Stimulated activated naive CD4-positive, alpha-beta T cell treated with Interleukin-2 at 50 U/mL for 16 hours (primary cell): ENCODE measurements at places on chromosomes 1 and 21.

GRCh38 chr1:27179379-27179778 lies 24.5 kb upstream of the SLC9A1 start:
- no peak for DNase-seq

GRCh38 chr1:201348211-201348566 lies 29.3 kb downstream of the TNNT2 start:
- no peak for DNase-seq

GRCh38 chr1:3405974-3406867 lies 48.2 kb upstream of the ARHGEF16 start:
- no peak for DNase-seq

DNA sequence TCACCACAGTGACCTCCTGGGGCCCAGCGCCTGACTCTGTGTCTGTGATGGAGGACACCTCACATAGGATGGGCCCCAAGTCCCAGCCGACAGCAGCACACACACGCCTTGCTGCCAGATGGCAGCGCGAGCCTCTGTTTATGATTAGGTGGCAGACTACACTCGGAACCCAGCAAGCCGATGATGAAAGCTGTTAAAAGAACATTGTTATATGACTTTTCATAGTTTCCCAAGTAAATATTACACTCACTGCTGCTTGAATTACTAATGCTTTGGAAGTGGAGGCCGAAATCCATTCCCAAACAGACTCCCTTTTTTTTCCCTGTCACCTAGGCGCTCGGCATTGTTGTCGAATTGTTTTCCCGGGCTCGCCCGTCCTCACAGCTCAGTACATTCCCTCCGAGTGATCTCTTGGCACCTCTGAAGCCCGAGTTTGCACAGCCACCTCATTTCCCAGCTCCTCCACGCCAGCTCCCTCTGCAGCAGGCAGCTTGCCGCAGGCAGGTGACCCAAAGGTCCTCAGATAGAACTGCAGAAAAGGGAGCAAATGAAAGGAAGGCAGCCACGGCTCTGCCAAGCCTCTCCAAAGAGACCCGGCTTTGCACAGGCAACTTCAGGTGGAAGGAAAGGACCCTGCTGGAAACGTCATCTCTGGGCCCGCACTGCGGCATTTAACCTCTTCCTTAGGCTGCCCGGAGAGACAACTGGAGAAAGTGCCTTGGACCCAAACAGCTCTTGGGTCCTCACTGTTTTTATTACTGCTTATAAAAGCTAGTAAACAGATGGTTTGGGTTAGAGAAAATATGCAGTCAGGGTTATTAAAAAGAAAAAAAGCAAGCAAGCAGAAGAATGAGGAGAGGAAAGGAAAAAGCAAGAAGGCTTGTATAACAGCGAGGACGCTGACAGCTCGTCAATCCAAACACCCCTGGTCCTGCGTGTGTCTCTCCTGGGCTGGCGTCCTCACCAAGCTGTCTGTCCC lies 72.2 kb upstream of the SLC25A33 start:
- no peak for DNase-seq

DNA sequence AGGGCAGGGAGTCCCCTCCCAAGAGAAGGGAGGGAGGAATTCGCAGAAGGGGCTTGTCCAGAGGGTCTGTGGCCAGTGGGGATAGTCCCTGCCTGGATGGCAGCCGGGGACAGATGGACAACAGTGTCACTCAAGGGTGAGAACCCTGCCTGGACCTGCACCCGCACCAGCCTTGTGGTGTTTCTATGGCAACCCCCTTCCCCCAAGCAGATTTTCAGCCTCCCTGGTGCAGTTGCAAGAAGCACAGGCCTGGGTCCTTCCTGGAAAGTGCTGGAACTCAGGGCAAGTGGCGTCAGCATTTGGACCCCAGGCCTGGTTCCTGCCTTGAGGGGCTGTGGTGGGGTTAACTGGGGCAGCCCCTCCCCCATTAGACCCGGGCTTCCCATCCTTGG lies 83.8 kb upstream of the ACTL8 start:
- no peak for DNase-seq

- no peak for DNase-seq
Observed at GRCh38 chr21:29175408-29176134, 45.1 kb downstream of the MAP3K7CL start.

DNA sequence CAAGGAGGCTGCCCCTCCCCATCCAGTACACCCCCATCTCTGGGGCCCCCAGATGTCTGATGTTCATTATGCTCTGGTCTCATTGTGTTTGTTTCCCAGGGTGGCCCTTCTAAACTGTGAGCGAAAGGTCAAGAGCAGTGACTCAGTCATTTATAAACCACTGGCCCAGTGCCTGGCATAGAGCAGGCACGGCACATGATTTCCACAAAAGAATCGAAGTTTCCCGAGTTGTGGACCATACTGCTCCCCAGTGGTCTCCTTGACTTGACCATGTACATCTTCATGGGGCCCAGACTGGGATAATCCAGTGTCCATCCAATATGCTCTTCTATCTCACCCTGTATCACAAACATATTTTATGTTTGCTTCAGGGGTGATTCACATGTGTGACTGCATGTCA lies 153.3 kb downstream of the NR5A2 start:
- DNase-seq = no peak

GRCh38 chr1:116987256-116987555 lies 14.4 kb upstream of the CD101 start:
- peak; percentile 69 for DNase-seq
